ENCODE measurements at places on chromosomes 12 and 14. TPM values are rescaled to one million over a fixed set of nuclear protein-coding genes. Genes with fewer than 3 reads are reported as not detected.
A peak's percentile ranks its signal among the peaks of the same experiment; 100 is the strongest.

The KCNC2 gene
- not detected for total RNA-seq

DNA sequence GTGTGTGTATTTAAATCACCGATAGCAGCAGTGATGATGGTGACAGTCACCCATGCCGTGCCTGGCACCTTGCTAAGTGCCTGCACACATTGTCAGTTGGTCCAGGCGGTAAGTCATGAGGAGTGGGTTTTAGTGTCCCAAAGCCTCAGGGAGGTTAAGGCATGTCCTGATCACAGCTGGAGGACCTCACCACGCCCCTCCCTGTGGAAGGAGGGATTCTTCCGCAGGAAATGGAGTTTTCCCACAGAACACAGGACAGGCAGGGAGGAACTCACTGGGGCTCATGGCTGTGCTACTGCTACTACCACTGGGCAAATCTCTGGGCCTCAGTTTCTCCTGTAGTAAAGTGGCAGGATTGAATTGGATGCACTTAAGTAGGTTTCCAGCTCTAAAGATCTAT lies 142.3 kb downstream of the CACNA1C start:
- DNase-seq: no peak

The KLRC3 gene
- not detected for total RNA-seq

GRCh38 chr12:102026728-102027127 lies 35.1 kb downstream of the WASHC3 start:
- no peak for DNase-seq

The FBLN5 gene
- 0.67 TPM for total RNA-seq

DNA sequence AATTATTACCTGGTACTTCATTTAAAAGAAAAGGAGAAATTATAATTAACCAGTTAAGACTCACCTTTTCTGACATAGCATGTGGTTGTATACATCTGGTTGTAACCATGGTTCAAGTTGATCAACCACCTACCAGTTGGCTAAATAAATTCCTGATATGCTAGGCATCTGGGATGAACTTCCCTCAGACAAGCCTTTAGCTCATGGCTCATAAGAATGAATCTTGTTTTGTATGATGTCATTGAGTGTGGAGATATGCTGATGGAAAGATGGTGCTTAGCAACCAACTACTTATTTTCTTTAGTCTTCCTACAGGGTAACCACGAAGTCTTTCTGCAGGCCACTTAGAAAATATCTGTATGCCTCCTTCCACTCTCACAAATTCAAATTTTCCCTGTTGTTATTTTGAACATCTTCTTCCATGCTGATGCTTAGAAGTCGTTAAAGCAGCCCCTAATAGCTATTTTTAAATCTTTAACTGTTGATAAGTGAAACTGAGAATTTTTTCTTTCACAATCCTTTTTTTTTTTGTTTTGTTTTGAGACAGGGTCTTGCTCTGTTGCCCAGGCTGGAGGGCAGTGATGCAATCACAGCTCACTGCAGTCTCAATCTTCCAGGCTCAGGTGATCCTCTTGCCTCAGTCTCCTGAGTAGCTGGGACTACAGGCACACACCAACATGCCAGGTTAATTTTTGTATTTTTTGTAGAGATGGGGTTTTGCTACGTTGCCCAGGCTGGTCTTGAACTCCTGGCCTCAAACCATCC lies 51.9 kb upstream of the PTHLH start:
- DNase-seq: peak; percentile 77

The NRL gene
- total RNA-seq: 1.3 TPM

GRCh38 chr12:33718631-33719030 lies 279.0 kb upstream of the SYT10 start:
- no peak for DNase-seq

DNA sequence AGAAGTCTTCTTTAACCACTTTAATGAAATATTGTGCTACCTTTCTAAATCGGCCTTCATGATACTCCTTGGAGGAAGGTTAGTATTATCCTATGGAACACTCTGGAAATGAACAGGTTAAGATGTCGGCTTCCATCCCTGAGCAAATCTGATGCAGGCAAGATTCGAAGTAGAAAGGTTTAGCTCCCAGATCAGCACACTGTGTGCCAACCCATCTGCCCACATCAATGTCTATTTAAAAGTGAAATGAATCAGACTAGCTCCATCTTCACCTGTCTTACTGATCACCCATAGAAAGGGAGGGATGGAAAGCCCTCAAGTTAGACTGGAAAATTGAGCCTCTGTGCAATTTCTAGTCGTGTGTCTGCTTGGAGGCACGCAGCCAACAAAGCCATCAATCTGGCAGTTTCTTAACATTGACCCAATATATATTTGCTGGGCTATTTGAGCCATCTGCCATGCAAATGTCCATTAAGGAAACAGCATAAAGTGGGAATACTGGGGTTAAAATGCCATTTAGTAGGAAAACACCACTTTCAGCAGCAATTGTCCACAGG lies 506.1 kb downstream of the RMST start:
- DNase-seq: no peak

DNA sequence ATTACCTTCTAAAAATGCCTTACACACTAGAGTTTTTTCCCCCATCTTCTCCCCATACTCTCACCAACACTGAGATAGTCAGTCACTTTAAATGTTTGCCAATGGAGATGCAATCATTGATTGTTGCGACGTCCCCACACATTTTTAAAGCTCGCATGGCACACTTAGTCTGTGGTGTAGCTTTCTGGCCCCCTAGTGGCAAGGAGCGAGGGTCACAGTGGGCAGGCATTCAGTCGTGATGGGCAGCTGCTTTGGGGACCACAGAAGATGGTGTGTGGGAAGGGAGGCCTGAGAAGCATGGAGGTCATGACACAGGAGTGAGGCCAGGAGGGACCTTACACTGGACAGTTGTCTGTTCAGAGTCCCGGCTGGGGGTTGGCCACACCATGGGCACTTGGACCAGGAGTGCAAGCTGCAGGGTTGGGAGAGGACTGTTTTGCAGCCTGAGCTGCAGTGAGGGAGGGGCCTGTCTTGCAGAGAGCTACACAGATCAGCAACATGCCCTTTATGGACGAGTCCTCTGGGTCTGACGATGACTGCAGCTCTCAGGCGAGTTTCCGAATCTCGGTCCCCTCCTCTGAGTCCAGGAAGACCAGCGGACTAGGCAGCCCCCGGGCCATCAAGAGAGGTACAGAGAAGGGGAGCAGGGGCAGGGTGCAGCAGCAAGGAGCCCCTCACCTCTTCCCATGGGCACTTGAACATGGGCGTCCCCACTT lies 28.6 kb downstream of the PIGH start:
- peak; percentile 50 for DNase-seq

GRCh38 chr12:50325890-50326391 lies 42.6 kb upstream of the LIMA1 start:
- DNase-seq: no peak

- no peak for DNase-seq
These were observed 38.6 kb upstream of the GNG2 start for GRCh38 chr14:51821822-51822221.

GRCh38 chr12:120101182-120101581 lies 15.4 kb downstream of the RAB35 start:
- DNase-seq: no peak

DNA sequence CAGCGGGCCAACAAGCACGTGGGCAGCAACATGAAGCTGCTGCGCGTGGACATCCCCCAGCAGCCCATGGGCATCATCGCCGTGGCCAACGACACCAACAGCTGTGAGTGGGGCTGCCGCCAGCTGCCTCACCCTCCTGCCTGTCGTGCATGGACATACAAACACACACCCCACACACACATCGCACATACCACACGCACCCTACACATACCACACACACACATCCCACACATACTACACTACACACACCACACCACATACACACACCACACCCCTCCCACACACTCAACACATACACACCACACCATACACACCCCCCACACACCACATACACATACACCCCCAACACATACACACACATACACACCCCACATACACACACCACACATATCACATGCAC lies 25.2 kb upstream of the NXPH4 start:
- DNase-seq: no peak

DNA sequence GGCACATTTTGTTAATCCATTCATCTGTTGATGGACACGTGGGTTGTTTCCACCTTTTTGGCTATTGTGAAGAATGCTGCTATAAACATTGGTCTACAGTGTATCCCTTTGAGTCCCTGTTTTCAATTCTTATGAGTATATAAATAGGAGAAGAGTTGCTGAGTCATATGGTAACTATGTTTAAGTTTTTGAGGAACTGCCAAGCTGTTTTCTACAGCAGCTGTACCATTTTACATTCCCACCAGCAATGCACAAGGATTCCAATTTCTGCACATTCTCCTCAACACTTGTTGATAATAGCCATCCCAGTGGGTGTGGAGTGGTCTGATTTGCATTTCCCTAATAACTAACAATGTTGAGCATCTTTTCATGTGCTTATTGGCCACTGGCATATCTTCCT lies 6.9 kb upstream of the SVOP start:
- DNase-seq: no peak

DNA sequence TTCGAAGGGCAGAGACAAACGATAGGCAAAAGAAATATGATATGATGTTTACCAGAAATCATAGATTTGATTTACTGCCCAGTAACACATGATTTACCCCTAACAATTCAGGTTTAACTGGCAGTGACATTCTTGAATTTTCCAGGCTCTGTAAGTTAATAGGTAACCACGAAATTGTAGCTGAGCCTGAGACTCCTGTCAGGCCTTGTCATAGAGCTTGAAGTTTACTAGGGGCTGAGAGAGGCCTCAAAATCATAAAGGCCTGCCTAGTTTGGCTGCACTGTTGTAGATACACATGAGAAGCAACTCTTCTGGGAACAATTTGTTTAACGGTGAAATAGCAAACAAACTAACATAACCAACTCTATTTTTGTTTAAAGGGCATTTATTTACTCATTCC lies 3.3 kb downstream of the ERP27 start:
- no peak for DNase-seq

- peak; percentile 17 for DNase-seq
These were observed 26.4 kb upstream of the ZFP36L1 start for GRCh38 chr14:68819260-68819691.

GRCh38 chr12:128445415-128446127 lies 178.6 kb downstream of the TMEM132C start:
- no peak for DNase-seq

The A2ML1 gene
- total RNA-seq: not detected

The FAM222A gene
- total RNA-seq: 1.9 TPM

DNA sequence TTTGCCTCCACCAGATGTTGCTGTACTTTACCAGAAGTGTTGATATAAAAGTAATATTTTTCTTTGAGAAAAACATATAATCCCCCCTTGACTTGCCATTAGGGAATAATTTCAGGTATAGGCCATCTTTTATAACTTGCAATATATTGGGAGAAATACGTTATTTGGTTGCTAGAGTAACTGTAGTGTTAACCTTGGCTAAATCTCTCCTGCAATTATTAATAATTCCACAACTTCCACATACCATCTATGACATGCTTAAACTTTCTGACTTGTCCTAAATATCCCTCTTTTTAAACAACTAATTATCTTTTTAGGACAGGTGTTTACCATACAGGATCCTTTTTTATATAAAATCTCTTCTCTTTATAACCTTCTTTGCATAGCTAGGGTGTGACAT lies 1048.2 kb downstream of the SLC16A7 start:
- DNase-seq: no peak

GRCh38 chr14:51207621-51208020 lies 32.4 kb upstream of the TMX1 start:
- DNase-seq: no peak

The HOXC12 gene
- total RNA-seq: not detected

DNA sequence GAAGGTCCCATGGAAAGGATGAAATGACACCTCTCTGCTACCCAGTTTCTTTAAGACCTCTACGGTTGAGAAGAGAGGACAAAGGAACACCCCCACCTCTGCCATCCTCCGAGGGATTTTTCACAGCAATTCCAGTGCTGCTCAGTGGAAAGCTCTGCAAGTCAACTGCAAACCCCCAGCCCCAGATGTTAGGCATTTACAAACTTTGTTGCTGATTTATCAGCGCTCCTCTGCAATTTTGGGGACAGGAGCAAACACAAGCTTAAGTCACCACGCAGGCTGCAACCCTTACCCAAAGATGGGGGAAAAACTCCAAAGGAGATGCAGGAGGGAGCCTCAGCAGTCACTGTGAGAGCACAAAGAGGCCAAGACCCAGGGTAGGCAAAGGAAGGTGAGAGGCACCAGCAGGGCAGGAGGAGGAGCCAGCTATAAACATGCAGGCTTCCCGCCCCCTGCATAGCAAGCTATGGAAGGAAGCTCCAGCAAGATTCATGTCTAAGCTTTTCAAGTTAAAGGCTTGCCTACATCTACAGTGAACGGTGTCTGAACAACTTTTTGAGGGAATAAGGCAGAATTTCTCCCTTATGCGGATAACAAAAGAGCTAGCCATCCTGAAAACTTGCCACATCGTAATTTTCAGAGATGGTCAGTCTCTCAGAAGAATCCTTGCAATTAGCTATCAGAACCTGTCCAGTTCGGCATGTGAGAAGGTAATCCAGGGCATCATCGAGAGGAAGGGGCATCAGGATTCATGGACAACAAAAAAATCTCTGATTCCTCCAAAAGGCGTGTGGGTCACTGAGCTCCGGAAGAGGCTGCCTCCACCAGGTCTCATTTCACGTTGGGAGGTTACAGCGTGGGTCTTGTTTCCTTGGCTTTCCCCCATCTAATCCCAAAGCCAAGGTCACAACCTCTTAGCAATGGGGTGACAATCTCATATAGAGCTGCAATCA lies 3.9 kb downstream of the CTDSP2 start:
- no peak for DNase-seq

DNA sequence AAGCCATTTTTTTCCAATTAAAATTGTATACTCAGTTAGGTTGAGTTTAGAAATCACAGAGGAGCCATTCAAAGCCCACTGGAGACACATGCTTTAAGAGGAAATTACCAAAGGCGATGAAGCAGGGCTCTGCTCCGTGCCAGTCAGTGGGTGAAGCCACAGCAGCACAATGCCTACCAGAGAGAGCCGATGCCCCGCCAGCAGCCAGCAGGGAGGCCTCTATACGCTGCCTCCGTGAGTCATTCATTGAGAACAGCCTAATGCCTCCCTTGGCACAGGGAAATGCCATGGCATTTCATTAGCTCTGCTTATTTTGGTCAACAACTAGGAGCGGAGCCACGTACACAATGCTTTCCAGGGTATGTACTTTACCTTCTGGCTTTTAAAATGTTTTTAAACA lies 197.8 kb upstream of the FRMD6 start:
- peak; percentile 59 for DNase-seq

DNA sequence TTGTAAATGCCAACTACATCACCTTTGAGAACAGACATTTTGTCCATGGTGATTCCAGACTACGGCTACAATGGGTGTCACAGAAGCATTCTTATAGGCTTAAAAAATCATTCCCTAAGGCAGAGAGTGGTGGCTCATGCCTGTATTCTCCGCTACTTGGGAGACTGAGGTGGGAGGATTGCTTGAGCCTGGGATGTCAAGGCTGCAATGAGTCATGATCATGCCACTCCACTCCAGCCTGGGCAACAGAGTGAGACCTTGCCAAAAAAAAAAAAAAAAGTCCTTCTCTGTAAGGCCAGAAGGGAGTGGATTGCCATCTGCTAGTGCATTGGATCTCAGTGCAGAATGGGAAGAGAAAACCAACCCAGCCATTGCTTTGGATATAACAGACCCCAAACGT lies 522.5 kb downstream of the VRK1 start:
- peak; percentile 45 for DNase-seq

GRCh38 chr12:3195337-3195736 lies 118.2 kb downstream of the TSPAN9 start:
- no peak for DNase-seq

The C12orf56 gene
- total RNA-seq: not detected

The REM2 gene
- not detected for total RNA-seq

The OTX2 gene
- total RNA-seq: not detected

Measured in HT1080 (cell line).